ENCODE measurements at places on chromosomes 1 and 21.

GRCh38 chr1:195898373-195898772 lies 709.9 kb downstream of the KCNT2 start:
- DNase-seq = no peak

DNA sequence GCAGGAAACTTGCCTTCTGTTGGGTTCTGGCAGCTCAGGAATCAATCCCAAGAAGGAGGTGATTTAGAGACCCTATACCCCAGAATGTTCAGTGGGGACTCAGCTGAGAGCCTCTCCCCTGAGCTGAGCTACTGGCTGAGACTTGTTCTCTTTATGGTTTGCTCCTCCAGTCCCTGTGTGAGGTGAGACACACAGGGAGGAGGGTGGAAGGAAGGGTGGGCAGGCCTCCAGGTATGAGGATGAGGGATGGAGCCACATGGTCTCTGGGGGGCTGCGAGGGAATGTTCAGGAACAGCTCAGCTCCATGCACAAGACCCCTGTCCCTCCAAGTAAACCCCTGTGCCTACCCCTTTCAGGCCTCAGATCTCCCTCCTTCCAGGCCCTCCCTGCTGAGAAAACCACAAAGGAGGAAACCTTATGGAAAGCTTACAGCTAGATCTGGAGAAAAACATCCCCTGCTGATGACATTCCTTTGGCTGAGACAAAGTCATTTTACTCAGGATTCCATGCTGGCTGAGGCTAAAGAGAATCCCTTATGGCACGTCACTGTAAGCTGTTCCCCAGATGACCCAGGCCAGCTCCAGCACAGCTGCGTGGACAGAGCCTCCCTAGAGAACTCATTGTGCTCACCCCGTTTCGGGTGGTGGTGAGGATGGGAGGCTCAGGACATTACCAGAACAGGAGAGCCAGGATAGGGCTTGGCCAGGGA lies 91.5 kb upstream of the IPO9 start:
- DNase-seq = no peak

DNA sequence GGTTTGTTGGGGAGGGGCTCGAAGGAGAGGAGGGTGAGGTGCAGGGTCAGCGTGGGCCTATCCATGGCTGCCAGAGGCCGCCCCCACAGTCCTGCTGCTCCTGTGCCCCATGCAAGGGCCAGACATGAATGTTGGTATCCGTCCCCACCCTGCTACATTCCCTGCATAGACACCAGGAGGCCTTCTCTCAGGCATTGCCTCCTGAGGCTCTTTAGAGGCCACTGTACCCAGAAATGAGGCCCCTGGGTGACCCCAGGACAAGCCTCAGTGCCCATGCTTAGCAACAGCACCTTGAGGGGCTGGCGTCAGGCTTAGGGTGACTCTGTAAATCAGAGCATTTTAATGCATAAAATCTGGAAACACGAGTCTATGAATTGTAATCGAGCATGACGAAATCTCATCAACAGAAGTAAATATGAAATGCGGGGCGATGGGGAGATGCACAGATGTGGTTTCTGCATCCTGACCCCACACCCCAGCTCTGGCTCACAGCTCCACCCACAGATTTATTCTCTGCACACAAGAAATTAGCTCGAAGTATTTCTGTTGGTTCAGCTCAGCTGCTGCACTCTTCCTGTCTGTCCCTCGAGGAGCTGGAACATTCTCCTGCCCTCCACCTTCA lies 124.0 kb upstream of the CSF3R start:
- no peak for DNase-seq

GRCh38 chr1:6325482-6325881 lies 64.6 kb upstream of the GPR153 start:
- no peak for DNase-seq

DNA sequence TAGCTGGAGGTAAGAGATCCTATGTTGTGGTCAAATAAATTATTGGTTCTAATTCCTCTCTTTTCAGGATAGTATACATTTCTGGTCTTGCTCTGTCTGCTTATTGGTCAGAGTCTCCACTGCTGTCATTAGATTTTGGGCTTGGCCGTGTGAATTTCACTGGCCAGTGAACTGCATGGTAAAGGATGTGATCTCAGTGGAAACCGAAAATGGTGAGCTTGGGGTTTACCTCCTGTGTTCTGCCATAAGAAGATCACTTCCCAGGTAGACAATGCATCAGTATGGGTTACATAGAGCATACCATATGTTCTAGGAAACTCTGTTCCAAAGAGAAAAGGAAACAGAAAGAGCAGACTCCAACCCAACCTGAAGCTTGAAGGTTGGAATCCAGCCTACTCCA lies 1123.3 kb upstream of the B3GALT2 start:
- no peak for DNase-seq

DNA sequence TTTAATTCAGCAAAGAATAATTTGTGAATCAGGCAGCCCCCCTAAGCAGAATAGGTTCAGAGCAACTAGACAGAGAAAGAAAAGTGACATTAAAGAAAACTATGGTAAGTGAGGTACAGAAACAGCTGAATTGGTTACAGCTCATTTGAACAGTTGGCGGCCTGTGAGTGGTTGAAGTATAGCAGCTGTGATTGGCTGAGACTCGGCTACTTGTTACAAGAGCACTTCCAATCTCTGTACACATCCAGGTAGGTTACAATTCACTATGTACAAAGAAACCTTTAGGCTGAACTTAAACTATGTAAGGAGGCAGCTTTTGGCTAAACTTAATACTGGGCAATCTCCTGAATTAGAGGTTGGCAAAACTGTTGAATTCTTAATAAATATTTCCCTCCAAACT lies 171.1 kb upstream of the LHX8 start:
- DNase-seq = no peak

DNA sequence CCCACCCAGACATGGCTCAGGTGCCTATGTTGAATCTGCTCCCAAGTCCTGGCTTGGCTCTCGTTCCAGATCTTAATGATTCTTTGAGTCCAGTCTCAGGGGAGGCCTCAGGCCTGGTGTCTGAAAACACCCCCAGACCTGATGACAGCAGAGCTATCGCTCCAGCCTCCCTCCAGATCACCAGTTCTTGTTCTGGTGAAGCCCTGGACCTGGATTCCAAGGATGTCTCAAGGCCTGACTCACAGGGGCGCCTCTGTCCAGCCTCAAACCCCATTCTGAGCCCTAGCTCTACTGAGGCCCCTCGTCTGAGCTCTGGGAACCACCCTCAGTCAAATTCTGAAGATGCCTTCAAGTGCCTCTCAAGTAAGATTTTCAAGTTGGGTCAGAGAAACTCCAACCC lies 11.4 kb downstream of the MROH7 start:
- no peak for DNase-seq

- DNase-seq = no peak
Measured at GRCh38 chr1:21239221-21239620, 51.0 kb downstream of the ECE1 start.

DNA sequence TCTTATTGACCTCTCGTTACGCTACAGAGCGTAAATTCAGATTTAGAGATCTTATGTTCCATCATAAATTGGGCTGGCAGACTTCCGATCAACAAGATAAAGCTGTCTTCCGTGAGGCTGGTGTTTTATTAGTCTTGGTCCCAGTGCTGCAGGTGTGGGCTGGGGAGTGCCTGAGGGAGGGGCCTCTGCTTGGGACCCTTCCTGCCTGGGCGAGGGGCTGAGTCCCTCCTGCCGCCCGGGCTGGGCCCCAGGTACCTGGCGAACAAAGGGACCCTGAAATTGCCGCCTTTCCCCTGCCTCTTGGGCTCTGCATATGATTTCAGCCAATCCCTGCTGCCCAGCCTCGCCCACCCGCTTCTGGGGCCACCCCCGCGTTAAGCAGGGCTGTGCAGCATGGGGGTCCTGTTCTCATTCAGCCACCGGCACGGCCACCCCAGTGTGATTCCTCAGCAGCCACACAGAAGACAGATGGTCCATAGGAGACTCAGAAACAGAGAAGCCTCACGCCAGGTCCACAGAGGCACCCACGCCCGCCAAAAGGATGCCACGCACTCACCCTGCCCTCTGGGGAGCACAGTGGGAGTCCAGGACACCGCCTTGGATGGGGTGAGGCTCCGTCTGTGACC lies 6.1 kb upstream of the SAMD11 start:
- DNase-seq = no peak

DNA sequence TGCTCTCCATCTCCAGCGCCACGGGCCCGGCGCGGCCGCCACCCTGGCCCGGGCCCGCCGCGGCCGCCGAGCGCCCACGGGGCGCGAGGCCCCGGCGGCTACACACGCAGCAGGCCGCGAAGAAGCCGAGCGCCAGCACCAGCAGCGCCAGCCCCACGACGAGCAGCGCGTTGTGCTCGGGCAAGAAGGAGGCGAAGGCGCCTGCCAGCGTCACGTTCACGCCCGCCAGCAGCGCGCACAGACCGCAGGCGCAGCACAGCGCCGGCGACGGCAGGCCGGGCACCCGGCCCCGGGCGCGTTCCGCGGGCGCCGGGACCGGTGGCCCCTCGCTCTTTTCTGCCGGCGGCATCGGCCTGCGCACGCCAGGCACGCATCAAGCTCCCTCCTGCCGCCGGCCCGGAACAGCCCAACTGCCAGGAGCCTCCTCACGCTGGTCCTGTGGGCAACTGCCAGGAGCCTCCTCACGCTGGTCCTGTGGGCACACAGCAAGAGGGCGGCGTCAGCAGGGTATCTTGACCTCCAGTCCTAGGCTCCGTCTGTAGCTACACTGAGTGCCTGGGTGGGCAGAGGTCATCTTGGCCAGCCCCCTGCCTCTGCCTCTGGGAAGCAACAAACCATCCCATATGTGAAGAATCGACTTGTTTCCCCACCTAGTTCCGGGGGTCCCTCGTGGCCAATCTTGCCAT lies 18.1 kb downstream of the KNCN start:
- DNase-seq = no peak

GRCh38 chr1:6419397-6419803 lies 319 bp downstream of the HES2 start:
- no peak for DNase-seq

DNA sequence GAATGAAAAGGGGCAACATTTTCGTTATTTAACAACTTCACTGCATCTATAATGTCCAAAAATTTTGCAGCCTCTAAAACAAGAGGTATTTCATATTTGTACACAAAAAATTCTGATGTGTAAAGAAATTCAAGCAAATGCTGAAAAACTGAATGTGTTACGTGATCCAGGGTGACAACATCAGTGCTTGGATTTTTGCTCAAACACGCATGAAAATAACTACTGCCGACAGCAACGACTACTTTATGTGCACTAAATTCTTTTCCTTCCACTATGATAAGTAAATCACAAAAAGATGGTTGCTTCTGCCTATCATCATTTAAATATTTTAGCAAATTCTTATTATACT lies 53.4 kb upstream of the ASPM start:
- no peak for DNase-seq

DNA sequence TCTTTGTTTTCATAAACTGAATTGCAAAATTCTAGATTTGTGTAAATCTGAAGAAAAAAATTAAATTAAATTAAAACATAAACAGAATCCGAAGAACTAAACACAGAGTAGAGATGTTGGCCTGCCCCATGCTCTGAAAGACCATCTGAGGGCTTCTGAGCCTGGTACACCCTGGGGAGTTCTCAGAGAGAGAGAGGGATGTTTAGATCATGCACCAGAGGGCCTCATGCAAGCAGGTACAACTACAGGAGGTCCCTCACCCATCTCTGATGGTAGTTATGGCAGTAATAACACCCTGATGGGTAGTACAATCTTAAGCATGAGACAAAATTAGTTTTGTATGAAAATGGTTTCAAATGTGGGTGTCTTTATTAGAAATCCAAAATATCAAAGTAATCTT lies 127.7 kb downstream of the TGFB2 start:
- no peak for DNase-seq

GRCh38 chr1:162256287-162256686 lies 120.4 kb downstream of the SPATA46 start:
- no peak for DNase-seq

Measured in vagina (tissue), 2 donors.